T-helper 2 cell treated with Interferon-gamma antibody and Interleukin-4, amounts not matched to agents 5 μg/mL and 100 μg/mL, for 36 hours (primary cell): ENCODE measurements at places on chromosomes 6 and 20.
A peak's percentile ranks its signal among the peaks of the same experiment; 100 is the strongest.

GRCh38 chr6:24763578-24763977 is 11.2 kb upstream of the GMNN start:
- DNase-seq, result no peak

GRCh38 chr6:160634706-160635105 is 29.4 kb downstream of the LPA start:
- no peak for DNase-seq

DNA sequence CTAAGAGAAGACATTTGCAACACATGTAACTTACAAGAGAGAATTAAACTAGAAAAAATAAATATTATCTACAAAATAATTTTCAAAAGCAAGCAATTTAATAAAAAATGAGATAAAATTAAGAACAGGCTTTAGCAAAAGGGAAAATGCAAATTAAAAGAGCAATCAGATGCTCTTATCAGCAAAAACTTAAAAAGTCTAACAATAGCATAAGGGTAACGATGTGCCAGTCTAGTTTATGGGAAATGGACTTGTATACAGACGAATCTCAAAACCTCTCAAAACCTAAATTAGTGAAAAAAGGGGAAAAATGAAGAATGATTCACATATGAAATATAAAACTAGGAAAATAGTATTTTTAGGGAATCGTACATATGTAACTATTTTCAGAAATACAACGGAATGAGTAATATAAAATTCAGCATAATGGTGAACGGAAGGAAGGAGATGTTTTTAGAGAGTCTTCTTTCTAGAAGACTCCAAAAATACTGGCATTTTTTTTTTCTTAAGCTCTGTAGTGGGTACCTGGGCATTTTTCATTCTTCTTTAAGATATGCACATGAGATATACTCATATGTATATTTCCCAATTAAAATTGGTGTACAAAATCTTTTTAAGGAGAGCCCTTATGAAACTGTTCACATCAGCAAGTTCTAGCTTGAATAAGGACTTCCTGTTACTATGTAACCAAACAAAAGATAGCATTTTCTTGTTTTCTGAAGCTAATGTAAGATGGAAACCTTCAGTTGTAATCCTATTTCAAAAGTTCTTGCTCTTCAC is 927 bp upstream of the MANEA start:
- no peak for DNase-seq

GRCh38 chr6:109125504-109125903 is 30.2 kb downstream of the CEP57L1 start:
- DNase-seq, result no peak

- no peak for DNase-seq
Observed at GRCh38 chr6:157172231-157172701, 151.1 kb downstream of the TMEM242 start.

DNA sequence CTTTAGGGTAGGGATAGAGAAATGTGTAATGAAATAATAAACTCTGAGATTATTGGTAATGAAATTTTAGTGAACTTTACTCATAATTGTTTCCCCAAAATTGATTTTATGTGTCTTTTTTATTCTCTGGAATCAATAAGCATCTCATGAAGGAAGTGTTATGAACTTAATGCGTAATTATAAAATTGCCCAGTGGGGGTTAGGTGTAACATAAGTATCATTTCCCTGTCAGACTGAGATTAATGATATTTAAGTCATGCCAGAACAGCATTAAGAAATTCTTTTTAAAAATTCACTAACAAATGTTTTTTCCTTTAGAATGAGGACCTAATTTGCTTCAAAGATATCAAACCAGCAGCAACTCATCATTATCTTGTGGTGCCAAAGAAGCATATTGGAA is 10.0 kb downstream of the HINT3 start:
- no peak for DNase-seq

DNA sequence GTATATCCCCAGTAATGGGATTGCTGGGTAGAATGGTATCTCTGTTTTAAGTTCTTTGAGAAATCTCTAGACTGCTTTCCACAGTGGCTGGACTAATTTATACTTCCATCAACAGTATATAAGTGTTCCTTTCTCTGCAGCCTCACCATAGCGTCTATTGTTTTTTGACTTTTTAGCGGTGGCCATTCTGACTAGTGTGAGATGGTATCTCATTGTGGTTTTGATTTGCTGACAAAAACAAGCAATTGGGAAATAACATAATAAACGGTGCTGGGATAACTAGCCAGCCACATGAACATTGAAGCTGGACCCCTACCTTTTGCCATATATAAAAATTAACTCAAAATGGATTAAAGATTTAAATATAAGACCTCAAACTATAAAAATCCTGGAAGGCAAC is 14.2 kb downstream of the OR2A4 start:
- peak; percentile 34 for DNase-seq

GRCh38 chr6:16236009-16236501 is 2.3 kb upstream of the GMPR start:
- no peak for DNase-seq
